Smooth muscle cell of trachea (primary cell): ENCODE measurements at places on chromosomes 6 and 20. TPM values are rescaled to one million over a fixed set of nuclear protein-coding genes. Genes with fewer than 3 reads are reported as not detected.

KCNK16 gene
- total RNA-seq, result not detected in 2 replicates

MCHR2 gene
- not detected in 2 replicates for total RNA-seq

DLL1 gene
- total RNA-seq, result 0.15 and 3.0 TPM in 2 replicates

SPTLC3 gene
- 5.8 and 9.6 TPM in 2 replicates for total RNA-seq

BEND6 gene
- 7.7 and 17.7 TPM in 2 replicates for total RNA-seq

KIF25 gene
- not detected in 2 replicates for total RNA-seq
